Activated CD4-positive, alpha-beta T cell treated with anti-CD3 and anti-CD28 coated beads, Interleukin-2, amount 10 ng/mL, durations not matched to agents 7 days and 5 days (primary cell): ENCODE measurements at places on chromosomes 1 and 21.

DNA sequence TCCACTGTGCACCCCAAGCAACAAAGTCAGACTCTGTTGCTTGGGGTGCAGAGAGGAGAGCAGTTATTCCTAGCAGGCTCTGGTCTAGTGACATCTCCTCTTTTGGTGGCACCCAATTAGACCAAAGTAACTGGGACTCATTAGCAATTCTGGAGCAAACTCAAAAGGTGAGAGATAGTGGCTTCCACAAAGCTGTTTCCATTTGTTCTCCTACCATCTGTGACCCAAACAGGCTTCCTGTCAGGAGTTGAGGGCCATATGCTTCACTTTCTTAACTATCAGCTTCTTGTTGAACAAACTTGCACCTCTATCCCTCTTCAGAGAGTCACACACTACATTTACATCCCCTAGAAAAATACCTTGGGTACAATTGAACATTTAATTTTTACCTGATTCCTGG is 1.5 kb upstream of the ATXN7L2 start:
- DNase-seq, result no peak
- H3K4me3 ChIP-seq, result peak overlapping the region; percentile 56
- H3K36me3 ChIP-seq, result peaks cover 9% of the 10 kb centered on the region
- H3K4me1 ChIP-seq, result peaks cover 48% of the 10 kb centered on the region

- DNase-seq, result no peak
- H3K27me3 ChIP-seq, result peaks cover 2% of the 10 kb centered on the region
- no peaks in the 10 kb centered on the region for H3K36me3 ChIP-seq
- H3K4me3 ChIP-seq, result no peak overlapping the region
Measured at GRCh38 chr1:5585256-5585655, 407.0 kb downstream of the NPHP4 start.

- H3K36me3 ChIP-seq, result peaks cover 38% of the 10 kb centered on the region
- H3K4me3 ChIP-seq, result no peak overlapping the region
- H3K27me3 ChIP-seq, result no peaks in the 10 kb centered on the region
- peaks cover 34% of the 10 kb centered on the region for H3K4me1 ChIP-seq
- no peak overlapping the region for H3K27ac ChIP-seq
- DNase-seq, result no peak
Measured at GRCh38 chr1:174991473-174991872, 8.3 kb upstream of the CACYBP start.

- H3K27me3 ChIP-seq, result no peaks in the 10 kb centered on the region
- H3K36me3 ChIP-seq, result peaks cover 13% of the 10 kb centered on the region
- no peak overlapping the region for H3K27ac ChIP-seq
- H3K4me3 ChIP-seq, result no peak overlapping the region
- peaks cover 17% of the 10 kb centered on the region for H3K4me1 ChIP-seq
Measured at GRCh38 chr1:45809761-45810160, 6.3 kb downstream of the MAST2 start.

- DNase-seq, result no peak
- no peak overlapping the region for H3K27ac ChIP-seq
- H3K4me3 ChIP-seq, result no peak overlapping the region
- H3K27me3 ChIP-seq, result peaks cover 17% of the 10 kb centered on the region
- peaks cover 4% of the 10 kb centered on the region for H3K4me1 ChIP-seq
Measured at GRCh38 chr21:41068496-41068895, 99.5 kb upstream of the BACE2 start.

- no peak overlapping the region for H3K27ac ChIP-seq
- no peak for DNase-seq
- no peak overlapping the region for H3K4me3 ChIP-seq
- no peaks in the 10 kb centered on the region for H3K36me3 ChIP-seq
- H3K27me3 ChIP-seq, result peaks cover 21% of the 10 kb centered on the region
Measured at GRCh38 chr1:1430114-1430982, 5.1 kb upstream of the VWA1 start.

DNA sequence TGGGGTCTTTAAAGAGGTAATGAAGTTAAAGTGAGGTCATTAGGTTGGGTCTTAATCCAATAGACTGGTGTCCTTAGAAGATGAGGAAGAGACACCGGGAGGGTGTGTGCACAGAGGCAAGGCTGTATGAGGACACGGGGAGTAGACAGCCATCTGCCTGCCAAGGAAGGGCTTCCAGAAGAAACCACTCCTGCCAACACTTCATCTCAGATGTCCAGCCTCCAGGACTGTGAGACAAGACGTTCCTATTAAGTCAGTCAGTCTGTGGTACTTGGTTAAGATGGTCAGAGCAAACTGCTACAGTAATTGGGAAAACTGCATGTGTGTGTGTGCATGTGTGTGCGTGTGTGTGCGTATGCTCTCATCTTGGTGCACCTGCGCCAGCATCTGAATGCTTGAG is 77.1 kb downstream of the RYR2 start:
- H3K27me3 ChIP-seq, result no peaks in the 10 kb centered on the region
- H3K27ac ChIP-seq, result no peak overlapping the region
- H3K4me1 ChIP-seq, result no peaks in the 10 kb centered on the region
- no peak for DNase-seq
- no peaks in the 10 kb centered on the region for H3K36me3 ChIP-seq

DNA sequence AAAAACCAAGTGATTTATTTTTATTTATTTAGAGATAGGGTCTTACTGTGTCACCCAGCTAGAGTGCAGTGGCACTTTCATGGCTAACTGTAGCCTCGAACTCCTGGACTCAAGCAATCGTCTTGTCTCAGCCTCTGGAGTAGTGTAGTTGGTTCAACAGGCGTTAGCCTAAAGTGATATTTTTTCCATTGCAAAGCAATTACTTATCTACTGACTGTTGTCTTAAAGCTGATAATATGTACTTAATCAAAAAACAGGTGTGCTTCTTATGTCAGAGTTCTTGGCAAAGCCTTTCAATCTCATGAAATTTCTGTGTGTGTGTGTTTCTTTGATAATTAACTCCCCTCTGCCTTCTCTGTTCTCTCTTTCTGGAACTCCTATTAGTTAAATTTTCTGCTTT is 62.4 kb upstream of the DUSP10 start:
- no peak for DNase-seq
- no peak overlapping the region for H3K27ac ChIP-seq
- H3K4me1 ChIP-seq, result peaks cover 14% of the 10 kb centered on the region
- no peaks in the 10 kb centered on the region for H3K27me3 ChIP-seq

GRCh38 chr1:210489491-210489890 is 160.8 kb downstream of the HHAT start:
- no peaks in the 10 kb centered on the region for H3K36me3 ChIP-seq
- no peak for DNase-seq
- no peak overlapping the region for H3K27ac ChIP-seq
- H3K4me1 ChIP-seq, result peaks cover 7% of the 10 kb centered on the region
- H3K4me3 ChIP-seq, result no peak overlapping the region

GRCh38 chr1:225446981-225447615 is 19.3 kb upstream of the LBR start:
- peaks cover 67% of the 10 kb centered on the region for H3K4me1 ChIP-seq
- DNase-seq, result no peak
- H3K27ac ChIP-seq, result no peak overlapping the region
- H3K27me3 ChIP-seq, result no peaks in the 10 kb centered on the region

GRCh38 chr1:231768416-231768815 is 141.8 kb downstream of the DISC1 start:
- DNase-seq, result no peak
- H3K4me1 ChIP-seq, result no peaks in the 10 kb centered on the region
- H3K36me3 ChIP-seq, result peaks cover 9% of the 10 kb centered on the region
- no peak overlapping the region for H3K4me3 ChIP-seq
- no peak overlapping the region for H3K27ac ChIP-seq

- no peak overlapping the region for H3K27ac ChIP-seq
- H3K36me3 ChIP-seq, result peaks cover 68% of the 10 kb centered on the region
- H3K4me3 ChIP-seq, result no peak overlapping the region
- no peaks in the 10 kb centered on the region for H3K27me3 ChIP-seq
- no peaks in the 10 kb centered on the region for H3K4me1 ChIP-seq
Measured at GRCh38 chr1:19113697-19114092, 96.4 kb downstream of the UBR4 start.

- no peaks in the 10 kb centered on the region for H3K27me3 ChIP-seq
- DNase-seq, result no peak
- no peak overlapping the region for H3K27ac ChIP-seq
- H3K4me3 ChIP-seq, result no peak overlapping the region
- no peaks in the 10 kb centered on the region for H3K4me1 ChIP-seq
Measured at GRCh38 chr1:203521074-203521794, 27.3 kb downstream of the OPTC start.

DNA sequence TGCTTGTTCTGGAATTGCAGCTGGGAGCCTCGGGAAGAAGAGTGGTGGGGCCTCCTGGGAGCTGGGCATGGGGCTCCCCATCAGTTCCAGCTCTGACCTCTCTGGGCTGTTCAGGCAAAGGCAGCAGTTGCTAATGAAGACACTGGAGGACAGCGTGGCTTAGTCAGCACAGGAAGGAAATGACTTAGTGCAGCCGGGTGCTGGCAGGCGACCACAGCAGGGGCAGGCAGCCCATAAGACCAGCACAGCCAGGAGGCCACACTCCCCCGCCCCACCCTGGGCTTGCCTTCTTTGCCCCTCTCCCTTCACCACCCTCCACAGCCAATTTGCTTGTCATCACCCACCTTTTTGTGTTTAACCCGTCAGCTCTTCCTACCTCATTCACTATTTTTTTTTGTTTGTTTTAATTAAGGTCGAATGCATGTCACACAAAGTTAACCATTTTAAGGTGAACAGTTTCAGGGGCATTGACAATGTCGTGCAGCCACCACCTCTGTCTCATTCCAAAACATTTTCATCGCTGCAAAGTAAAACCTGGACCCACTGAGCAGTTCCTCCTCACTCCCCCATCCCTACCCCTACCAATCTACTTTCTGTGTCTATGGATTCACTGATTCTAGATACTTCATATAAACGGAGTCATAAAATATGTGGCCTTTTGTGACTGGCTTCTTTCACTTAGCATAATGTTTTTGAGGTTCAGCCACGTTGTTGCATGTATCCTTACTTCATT is 10.9 kb downstream of the OLIG2 start:
- peak; percentile 19 for DNase-seq
- no peaks in the 10 kb centered on the region for H3K36me3 ChIP-seq
- H3K27me3 ChIP-seq, result peaks cover 42% of the 10 kb centered on the region
- H3K27ac ChIP-seq, result peak overlapping the region; percentile 44
- H3K4me1 ChIP-seq, result peaks cover 12% of the 10 kb centered on the region

GRCh38 chr1:66370462-66370971 is 163.4 kb upstream of the SGIP1 start:
- no peak for DNase-seq
- H3K4me1 ChIP-seq, result peaks cover 79% of the 10 kb centered on the region
- H3K36me3 ChIP-seq, result peaks cover 80% of the 10 kb centered on the region
- no peaks in the 10 kb centered on the region for H3K27me3 ChIP-seq
- no peak overlapping the region for H3K4me3 ChIP-seq

GRCh38 chr1:228465141-228465540 is 22.0 kb upstream of the RNF187 start:
- DNase-seq, result no peak
- peak overlapping the region; percentile 95 for H3K4me3 ChIP-seq
- peaks cover 15% of the 10 kb centered on the region for H3K36me3 ChIP-seq
- peak overlapping the region; percentile 93 for H3K27ac ChIP-seq
- H3K27me3 ChIP-seq, result peaks cover 13% of the 10 kb centered on the region

GRCh38 chr1:3306583-3307291 is 147.7 kb upstream of the ARHGEF16 start:
- no peak overlapping the region for H3K4me3 ChIP-seq
- no peaks in the 10 kb centered on the region for H3K36me3 ChIP-seq
- no peak for DNase-seq

DNA sequence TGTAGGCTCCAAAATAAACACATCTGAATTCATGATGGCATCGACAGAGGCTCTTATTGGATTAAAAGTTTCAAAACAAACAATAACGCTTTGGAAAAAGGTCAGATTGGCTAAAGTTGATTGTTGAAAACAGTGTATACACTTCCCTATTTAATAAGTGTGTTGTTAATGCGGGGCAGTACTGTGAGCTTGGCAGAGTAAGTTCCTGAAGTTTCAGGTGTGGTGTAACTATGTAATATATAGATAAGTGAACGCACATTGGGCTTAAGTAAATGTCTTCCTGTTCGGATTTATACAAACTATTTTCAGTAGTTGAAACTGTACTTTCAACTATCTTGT is 810 bp downstream of the ZBTB37 start:
- DNase-seq, result no peak
- H3K36me3 ChIP-seq, result peaks cover 56% of the 10 kb centered on the region
- H3K4me3 ChIP-seq, result peak overlapping the region; percentile 95
- H3K27ac ChIP-seq, result peak overlapping the region; percentile 96
- peaks cover 63% of the 10 kb centered on the region for H3K4me1 ChIP-seq
- no peaks in the 10 kb centered on the region for H3K27me3 ChIP-seq

DNA sequence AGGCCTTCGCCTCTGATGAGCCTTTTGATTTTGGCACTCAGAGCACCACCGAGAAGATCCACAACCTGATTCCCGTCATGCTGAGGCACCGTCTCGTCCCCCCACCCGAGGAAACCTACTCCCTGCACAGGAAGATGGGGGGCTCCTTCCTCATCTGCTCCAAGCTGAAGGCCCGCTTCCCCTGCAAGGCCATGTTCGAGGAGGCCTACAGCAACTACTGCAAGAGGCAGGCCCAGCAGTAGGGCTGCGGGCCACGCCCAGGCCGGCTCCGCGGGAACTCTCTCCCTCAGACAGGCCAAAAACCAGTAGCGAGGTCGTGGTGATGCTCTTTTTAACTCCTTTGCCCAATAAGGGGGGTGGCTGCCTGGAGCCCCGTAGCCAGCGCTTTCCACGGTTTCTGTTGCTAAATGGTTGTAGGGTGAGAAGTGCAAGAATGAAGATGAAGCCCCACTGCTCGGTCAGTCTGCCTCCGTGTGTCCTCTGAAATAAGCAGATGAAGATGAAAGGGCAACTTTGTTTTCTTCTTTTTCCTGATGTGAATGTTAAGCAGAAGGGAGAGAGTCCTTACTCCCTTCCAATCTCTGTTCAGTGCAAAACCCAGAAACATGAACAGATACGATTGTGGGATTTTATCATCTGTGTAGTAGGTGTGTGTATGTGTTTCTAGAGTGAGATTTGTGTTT is 46.5 kb downstream of the COQ8A start:
- H3K36me3 ChIP-seq, result peaks cover 4% of the 10 kb centered on the region
- H3K4me3 ChIP-seq, result no peak overlapping the region
- no peak for DNase-seq
- no peaks in the 10 kb centered on the region for H3K27me3 ChIP-seq
- H3K27ac ChIP-seq, result no peak overlapping the region

- peaks cover 16% of the 10 kb centered on the region for H3K27me3 ChIP-seq
- H3K27ac ChIP-seq, result no peak overlapping the region
- H3K36me3 ChIP-seq, result no peaks in the 10 kb centered on the region
- DNase-seq, result no peak
- H3K4me3 ChIP-seq, result no peak overlapping the region
Measured at GRCh38 chr1:43008115-43009060, 49.7 kb upstream of the SLC2A1 start.

GRCh38 chr1:21626921-21627339 is 42.2 kb downstream of the RAP1GAP start:
- H3K36me3 ChIP-seq, result no peaks in the 10 kb centered on the region
- no peak overlapping the region for H3K4me3 ChIP-seq
- H3K27ac ChIP-seq, result no peak overlapping the region
- H3K4me1 ChIP-seq, result peaks cover 4% of the 10 kb centered on the region
- no peak for DNase-seq

DNA sequence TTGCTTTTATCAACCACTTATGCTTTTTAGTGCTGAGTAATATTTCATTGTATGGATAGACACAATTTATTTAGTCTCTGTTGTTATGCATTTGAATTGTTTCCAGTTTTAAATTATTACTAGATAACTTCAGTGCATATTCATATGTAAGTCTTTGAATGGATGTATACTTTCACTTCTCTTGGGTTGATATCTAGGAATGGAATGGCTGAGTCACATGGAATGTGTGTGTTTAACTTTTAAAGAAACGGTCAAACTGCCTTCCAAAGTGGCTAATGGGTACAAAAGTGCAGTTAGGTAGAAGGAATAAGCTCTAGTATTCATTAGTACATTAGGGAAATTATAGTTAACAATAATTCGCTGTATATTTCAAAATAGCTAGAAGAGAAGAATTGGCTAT is 82.4 kb downstream of the NPHS2 start:
- DNase-seq, result no peak
- H3K4me1 ChIP-seq, result no peaks in the 10 kb centered on the region
- no peak overlapping the region for H3K27ac ChIP-seq
- no peak overlapping the region for H3K4me3 ChIP-seq
- H3K27me3 ChIP-seq, result no peaks in the 10 kb centered on the region
